ENCODE measurements at places on chromosomes 6 and 20.

DNA sequence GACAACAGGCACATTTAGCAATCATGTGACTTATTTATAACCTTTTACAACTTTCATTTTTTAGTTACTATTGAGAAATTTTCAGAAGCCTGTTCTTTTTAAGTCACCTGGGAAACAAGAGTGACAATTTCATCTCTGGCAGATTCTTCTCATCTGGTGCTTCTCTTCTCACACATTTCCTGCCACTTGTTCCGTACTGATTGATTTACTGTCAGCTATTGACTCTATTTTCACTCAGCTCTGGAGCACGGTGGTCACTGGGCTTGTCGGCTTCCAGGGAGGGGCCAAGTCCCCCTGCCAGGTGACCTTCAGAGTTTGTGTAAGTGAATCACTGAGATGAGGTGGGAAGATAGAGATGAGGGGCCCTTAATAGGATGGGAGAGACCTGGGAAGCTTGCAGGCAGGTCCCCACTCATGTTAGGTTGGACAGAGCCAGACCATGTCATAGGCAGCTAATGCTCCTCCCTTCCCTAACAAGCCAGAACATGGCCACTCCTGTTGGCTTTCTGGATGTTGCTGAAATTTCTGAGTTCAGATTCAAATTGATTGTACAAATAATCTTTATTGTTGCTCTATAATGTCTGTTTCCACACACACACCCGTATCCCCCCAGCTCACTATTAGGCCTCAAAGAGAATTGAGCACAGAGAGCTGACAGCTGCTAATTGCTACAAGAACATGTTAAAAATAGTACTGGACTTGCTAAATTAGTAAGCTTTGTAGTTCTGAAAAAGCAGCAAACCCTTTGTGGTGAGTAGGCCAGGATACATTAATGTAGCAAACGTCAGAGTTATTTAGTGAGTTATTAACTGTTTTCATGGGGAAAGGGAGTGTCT is 13.3 kb downstream of the DUSP22 start:
- no peak for DNase-seq

DNA sequence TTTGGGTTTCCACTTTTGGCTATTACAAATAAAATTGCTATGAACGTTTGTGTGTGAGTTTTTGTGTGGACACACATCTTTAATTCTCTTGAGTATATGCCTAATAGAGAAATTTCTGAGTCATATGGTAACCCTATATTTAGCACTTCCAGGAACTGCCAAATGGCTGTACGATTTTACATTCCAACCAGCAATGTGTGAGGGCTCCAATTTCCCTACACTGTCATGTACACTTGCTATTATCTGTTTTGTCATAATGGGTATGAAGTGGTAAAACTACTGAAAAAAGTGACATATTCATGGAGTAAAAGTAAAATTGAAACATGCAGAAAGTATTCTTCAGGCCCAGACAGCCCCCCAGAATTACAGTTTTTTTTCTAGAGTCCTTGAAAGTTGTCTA is 59.6 kb upstream of the ESR1 start:
- DNase-seq: no peak

DNA sequence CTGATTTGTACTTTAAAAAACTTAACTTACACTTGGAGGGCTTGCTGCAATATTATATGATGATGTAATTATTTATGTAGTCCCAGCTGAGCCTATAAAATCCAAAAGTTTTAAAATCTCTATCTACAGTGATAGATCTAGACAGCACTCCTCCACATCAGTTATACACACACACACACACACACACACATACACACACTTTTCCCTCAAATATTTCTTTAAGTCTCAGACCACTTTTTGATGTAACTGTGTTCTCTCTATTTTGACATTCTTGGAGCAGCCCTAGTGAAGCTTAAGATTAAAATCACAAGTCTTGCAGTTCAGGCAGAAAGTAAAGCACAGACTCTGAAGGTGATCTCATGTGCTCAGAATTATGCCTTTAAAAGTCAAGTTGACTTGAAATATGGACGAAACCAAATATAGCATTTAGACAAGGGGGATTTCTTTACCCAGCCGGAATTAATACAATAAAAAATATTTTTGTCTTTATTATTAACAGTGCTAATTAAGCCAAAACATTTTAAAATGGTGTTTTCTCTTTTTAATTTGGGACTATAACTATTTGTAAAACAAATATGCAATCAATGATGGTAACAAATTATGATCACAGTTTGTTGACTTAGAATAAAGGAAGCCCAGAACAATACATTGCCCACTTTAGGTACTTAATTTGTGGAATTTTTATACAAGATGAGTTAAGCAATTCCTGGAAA is 63.5 kb upstream of the TMEM30A start:
- peak; percentile 71 for DNase-seq

DNA sequence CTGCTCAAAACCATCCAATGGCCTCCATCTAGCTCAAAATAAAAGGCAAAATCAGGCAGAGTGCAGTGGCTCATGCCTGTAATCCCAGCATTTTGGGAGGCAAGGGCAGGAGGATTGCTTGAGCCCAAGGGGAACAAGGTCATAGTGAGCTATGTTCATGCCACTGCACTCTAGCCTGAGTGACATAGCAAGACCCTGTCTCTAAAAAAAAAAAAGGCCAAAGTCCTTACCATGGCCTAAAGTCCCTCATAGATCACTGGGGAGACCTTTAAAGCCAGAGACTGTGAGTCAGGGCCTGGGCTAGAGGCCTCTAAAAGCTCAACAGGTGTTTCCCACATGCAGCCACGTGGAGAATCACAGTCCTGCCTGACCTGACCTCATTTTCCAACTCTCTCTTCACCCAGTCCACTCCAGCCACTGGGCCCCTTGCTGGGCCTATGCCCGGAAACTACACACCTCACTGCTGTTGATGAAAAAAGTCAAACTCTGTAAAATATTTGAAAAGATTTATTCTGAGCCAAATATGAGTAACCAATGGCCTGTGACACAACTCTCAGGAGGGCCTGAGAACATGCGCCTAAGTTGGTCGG is 28.2 kb upstream of the TAB2 start:
- DNase-seq: no peak

- DNase-seq: peak; percentile 67
Observed at GRCh38 chr6:168217880-168218537, 101.6 kb downstream of the DACT2 start.

DNA sequence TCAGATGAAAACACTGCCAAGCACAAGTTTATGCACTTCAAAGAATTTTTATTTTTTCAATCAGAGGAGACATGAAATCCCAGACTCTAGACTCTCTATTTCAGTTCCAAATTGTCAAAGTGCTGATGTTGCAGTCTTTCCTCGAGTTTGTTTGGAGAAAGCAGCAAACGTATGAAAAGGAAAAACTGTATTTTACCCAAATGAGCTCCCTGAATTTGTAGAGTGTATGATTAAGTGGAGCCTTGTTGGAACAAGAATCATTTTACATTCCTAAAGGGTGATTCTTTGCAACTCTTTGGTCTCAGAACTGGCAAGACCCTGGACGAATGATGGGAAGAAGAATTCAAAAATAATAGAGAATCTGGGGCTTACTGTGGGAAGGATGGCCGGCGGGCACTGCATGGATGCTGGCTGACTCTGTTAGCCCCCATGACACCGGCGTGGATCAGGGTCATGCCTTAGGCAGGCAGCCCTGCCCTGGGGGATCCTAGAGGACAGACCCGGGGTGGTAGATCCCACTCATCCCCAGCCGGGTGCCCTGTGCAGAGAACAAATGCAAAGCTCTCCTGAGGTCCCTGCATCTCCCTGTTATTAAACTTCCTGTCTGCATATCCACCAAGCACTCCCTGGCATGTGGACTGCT is 207.4 kb downstream of the FNDC1 start:
- DNase-seq: peak; percentile 37

DNA sequence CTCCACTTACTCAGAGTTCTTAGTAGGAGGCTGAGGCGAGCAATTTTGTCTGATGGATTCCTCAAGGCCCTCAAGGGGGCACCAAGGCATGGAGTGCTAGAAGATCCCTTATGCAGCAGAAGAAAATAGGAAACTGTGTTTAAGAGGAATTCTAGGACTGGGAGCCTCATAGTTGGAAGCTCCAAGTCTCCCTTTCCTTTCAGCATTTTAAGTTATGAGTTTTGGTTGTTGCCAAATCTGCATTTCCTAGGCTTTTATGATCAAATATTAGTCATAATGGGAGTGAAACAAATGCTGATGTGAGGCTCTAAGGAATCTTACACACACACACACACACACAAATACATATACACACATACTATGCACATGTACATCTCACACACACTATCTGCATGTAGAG is 714.0 kb downstream of the UTRN start:
- no peak for DNase-seq

GRCh38 chr6:6740595-6740994 is 152.1 kb downstream of the LY86 start:
- no peak for DNase-seq

- peak; percentile 75 for DNase-seq
Observed at GRCh38 chr6:28218312-28219248, 6.5 kb upstream of the ZSCAN9 start.

- DNase-seq: no peak
Observed at GRCh38 chr6:111211411-111212030, 124.2 kb downstream of the SLC16A10 start.

- DNase-seq: no peak
Observed at GRCh38 chr20:56429502-56429901, 17.4 kb downstream of the CASS4 start.

- no peak for DNase-seq
Observed at GRCh38 chr20:46047821-46048220, 18.8 kb downstream of the SLC12A5 start.

DNA sequence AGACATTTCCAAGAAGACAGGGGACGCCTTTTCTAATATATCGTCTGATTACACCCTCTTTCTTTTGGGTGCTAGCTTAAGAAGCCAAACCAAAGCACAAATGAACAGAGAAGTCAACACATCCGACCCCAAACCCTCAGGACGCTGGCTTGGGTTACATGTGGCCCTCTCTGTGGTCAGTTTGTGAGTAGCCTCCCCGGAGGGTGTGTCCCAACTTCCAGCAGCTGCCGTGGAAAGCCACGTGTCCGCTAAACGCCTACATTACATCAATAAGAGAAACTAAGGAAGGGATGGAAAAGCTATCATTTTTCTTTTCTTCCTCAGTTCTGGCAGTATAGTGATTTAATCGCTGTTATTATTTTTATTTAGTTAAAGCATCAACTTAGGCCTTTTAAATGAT is 487 bp upstream of the BMP6 start:
- DNase-seq: no peak

DNA sequence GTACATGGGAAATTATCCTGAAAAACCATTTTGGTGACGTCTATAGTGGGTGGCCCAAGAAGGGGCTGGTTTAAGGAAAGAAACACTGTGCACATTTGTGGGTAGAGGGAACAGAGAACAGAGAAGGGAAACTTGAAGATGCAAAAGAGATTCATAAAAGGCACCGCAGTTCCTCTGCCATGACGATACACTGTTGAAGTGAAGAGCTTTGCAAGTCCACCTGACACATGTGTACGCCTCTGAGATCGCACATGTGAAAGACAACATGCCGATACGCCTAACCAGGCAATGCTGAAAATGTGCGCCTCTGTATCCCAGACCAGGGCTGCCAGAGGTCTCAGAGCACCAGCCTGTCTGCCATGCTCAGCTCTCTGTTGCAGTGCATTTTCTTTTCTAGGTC is 180.9 kb downstream of the KIF16B start:
- DNase-seq: no peak
